ENCODE measurements at places on chromosomes 1 and 21.
A peak's percentile ranks its signal among the peaks of the same experiment; 100 is the strongest.

DNA sequence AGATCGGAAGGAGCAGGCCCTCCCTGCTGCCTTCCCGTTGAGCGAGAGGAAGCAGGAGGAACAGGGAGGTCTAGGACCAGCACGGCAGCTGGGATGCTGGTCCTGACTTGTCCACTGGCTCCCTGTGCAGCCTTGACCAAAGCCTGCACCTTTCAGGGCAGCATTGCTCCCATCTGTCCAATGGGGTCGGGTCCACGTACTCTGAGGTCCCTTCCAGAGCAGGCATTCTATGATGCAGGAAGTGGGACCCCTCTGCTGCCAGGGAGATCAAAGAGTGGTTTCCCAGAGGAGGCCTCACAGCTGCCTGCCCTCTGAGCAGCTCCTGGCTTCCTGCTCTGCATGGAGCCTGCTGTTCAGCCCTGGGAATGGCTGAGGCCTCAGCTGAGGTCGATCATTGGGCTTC is 21.7 kb upstream of the ZNF362 start:
- DNase-seq = no peak

DNA sequence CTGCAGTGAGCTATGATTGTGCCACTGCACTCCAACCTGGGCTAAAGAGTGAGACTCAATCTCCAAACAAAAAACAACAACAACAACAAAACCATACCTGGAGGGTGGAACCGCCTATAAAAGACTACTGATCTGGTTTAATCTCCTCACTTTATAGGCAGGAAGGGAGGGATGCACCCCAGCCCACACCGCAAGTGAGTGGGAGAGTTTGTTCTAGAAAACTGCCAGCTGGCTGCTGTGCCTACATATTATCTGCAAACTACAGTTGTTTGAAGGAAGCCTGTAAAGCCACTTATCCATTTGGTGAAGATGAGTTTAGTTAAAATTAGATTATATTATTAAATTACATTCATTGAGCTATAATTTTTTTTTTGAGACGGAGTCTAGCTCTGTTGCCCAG is 9.1 kb upstream of the SRSF10 start:
- DNase-seq = no peak

DNA sequence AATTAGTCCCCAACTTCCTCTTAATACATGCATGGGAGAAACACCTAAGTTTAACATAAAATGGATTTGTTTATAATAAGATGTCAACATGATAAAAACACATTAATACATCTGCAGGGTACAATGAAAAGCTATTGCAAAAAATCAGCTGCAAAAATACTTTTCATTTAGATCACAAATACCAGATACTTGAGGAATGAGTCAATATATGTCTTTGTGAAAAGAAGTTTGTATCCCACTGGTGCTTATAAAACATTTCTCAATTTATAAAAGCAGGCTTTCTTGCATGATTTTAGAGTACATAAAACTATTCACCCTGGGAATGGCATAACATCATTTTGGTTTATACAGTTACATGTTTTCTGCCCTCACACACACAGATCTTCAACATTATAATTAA is 18.6 kb upstream of the PRKAA2 start:
- DNase-seq = peak; percentile 60

DNA sequence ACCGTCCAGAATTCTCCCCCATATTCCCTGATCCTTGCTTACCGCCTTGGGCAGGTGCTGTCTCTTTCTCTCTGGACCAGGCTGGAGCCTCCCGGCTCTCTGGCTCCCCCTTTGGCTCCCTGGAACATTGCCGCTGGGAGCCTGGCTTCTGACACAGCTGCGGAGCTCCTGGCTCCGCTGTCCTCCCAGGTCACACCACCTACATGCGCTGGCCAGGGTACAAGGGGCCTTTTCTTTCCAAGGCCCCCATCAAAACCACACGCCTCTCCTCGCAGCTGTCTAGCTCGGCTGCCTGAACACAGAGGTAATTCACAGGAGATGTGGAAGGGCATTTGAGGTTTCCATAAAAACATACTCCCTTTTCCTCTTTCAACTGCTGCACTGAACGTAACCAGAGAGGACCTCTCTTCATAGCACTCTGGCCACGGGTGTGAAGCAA is 7.5 kb upstream of the ZNF648 start:
- peak; percentile 65 for DNase-seq

DNA sequence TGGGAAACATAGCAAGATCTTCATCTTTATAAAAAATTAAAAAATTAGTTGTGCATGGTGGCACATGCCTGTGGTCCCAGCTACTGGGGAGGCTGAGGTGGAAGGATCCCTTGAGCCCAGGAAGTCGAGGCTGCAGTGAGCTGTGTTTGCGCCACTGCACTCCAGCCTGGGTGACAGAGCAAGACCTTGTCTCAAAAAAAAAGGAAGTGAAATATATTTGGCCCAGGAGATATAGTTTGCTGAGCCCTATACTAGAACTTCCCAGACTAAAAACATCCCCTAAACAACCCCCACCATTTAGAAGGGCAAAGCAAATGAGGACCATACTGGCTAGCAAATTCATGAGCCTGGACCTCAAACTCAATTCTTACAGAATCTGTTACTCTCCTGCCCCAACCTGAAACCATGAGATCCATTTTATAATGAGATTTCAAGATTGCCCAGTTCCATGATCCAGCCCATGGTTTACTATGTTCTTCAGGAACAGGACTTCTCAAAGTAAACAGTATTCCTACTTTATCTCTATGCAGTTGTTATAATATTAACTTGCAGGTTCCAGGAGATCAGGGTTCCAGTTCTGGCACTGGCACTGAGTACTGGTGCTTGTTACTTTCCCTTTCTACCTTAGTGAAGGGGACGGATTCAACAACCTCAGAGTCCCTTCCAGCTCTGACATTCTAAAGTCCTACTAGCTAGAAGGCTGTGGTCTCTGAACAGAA is 48.9 kb upstream of the TADA1 start:
- no peak for DNase-seq

DNA sequence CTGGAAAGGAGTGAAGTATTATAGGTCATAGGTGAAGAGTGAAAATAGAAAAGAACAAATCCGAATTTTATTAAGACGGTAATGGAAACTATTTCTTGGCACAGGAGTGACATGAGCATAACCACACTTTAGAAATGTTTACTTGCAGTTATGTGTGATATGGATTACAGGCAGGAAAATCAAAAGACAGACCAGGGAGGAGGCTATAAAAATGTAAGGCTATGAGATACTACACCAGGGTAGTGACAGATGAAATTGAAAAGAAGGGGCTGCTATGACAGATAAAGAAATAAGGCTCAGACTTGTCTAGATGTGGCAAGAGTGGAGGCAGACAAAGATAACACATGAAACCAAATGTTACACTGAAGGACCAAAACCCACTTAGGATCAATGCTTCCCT is 31.7 kb downstream of the GPATCH2 start:
- DNase-seq = no peak

GRCh38 chr1:61269602-61270001 is 187.2 kb downstream of the NFIA start:
- DNase-seq = no peak

DNA sequence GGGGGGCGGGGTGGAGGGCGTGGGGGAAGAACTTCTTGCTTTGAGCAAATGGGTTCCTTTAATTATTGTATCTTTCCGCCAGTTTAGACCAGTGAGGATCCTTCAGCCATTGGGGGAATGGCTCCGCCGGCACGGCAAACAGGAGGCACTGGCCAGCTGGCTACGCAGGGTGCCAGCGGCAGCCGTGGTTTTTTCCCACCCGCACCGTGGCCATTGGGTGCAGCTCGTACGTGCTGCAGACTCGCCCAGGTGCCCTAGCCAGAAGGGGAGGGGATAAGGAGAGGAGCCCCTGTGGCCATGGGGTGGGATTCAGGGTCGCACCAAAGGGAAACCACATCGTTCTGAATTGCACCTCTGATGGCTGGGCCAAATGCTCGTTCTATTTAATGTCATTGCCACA is 65.6 kb downstream of the RGSL1 start:
- no peak for DNase-seq

DNA sequence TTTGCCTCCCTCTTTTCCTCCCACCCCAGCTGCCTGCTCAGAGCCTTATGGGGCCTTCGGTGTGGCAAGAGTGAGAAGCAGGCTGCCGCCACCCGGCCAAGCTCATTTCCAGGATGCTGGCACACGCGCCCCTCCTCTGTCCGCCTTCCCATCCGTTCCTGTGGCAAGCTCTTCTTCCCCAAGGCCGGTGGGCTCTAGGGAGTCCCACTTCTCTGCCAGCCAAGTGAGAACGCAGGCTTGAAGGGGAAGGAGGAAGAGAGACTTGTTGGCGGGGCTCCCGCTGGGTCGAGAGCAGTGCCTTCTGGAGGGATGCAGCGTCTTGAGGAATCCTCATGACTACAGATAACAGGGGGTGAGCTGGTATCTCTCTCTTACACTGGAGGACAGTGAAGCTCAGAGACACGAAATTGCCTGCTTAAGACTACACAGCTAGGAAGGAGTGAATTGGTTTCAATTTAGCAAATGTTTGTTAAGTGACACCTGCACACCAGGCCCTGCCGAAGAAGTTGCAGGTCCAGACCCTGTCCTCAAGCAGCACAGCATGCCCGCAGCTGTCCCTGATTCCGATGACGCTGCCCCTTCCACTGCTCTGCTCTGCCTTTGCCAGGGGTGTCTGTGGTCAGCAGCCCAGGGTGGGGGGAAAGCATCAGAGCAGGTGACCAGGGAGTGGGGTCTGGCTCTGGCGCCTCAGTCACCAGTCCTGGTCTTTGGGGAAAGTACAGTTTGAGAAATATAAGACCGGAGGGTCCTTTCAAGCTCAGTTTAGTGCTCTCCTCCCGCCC is 40.1 kb upstream of the FOXO6 start:
- no peak for DNase-seq

GRCh38 chr1:233326811-233327650 is 493 bp upstream of the MAP3K21 start:
- DNase-seq = peak; percentile 47

DNA sequence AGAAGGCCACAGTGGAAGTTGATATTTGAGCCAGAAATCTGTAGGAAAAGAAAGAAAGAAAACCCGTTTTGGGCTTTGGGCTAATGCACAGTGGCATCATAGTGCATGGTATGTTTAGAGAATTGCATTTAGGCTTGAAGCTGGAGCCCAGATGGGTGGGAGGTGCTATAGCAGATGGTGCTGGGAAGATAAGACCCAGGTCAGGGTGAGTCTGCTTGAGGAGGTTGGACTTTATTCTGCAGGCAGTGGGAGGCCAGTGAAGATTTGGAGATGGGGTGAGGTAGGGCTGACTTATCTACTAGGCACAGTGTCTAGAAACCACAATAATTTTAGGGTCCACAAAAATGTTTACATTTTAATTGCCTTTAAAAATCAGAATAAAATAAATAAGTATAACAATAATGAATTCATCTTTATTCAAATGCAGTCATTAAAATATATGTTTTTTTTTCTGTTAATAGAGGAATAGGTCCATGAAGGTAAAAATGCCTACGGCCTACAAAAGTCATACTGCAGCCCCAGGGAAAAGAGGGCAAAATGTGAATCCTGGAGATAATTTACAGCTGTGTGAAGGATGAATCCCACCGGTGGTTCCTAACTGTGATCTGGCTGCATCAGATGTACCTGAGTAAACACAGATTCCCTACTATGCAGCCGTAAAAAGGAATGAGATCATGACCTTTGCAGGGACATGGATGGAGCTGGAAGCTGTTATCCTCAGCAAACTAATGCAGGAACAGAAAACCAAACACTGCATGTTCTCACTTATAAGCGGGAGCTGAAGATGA is 8.7 kb downstream of the DNAJC6 start:
- no peak for DNase-seq

Measured in adipocyte (in vitro differentiated cells).